ENCODE measurements at places on chromosomes 2 and 18.

DNA sequence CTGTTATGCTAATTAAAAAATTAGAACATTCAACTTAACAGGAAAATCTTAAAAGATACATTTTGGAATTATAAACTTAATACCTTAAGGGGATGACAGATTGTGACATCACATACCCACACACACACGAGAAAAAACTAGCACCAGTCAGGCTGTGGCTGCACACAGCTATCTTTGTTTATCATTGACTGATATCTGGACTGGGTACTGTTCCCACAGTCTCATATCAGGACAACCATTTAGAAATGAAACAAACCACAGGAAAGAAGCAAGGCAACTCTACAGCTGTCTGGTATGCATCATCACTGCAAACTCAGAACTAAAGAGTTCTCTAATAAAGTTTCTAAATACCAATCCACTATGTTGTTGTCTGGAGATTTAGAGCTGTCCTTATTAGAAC, 210.9 kb upstream of the SMAD7 start:
- peak; percentile 91 for DNase-seq

GRCh38 chr2:32064021-32064601, 755 bp downstream of the SPAST start:
- peak; percentile 7 for DNase-seq

DNA sequence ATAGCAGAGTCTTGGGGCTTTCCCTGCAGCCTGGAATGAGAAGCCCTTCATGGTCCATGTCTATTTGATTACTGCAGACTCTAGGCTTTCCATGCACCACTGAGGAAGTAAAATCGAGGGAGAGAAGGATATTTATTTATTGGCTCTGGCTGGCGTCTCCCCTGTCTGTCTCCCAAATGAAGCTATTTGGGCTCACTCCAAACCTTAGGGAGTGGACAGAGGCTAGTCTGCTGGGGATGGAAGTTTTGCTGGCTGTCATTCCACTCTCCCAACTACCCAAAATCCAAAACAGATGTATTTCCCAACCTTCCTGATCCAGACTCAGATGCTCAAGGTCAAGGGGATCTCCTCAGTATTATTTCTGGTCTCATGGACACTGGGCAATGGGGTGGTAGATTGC, 33.7 kb downstream of the TMEM17 start:
- no peak for DNase-seq

GRCh38 chr2:143132355-143132754, 3.1 kb downstream of the ARHGAP15 start:
- no peak for DNase-seq

DNA sequence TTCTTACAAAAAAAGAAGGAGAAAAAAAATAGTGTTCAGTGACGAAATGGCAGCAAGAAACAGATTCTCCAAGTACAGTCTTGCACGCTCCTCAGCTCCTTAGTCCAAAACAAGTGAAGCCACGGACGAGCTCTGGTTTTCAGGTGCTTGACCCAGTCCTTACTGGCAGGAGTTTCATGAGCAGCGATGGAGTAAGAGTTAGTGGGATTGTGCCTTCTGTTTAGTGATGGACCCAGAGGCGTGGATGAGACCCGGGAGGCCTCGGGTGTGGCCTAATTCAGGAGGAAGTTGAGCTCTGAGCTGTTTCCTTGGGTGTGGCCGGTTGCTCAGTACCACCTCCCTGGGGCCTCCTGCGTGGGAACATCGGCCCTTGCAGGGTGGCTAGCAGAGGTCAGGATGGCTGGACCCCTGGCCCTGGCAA, 52.0 kb downstream of the KIF5C start:
- no peak for DNase-seq

DNA sequence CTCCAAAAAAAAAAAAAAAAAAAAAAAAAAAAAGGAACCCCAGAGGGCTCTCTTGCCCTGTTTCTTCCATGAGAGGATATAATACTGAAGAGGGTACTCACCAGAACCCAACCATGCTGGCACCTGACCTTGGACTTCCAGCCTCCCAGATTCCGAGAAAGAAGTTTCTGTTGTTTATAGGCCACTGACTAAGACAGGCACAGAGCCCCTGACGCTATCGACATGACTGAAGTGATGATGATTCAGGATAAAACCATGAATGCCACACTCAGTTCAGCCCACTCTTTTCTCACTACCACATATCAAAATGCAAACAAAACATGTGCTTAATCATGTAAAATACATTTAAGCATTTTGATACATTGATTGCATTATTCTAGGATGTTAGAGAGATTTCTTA, 66.1 kb upstream of the CDCA7 start:
- DNase-seq = peak; percentile 92

- peak; percentile 54 for DNase-seq
Measured at GRCh38 chr2:232611559-232612218, 21.7 kb upstream of the EFHD1 start.

GRCh38 chr18:28771849-28772248, 594.9 kb upstream of the CDH2 start:
- no peak for DNase-seq

- no peak for DNase-seq
Measured at GRCh38 chr2:214652473-214652872, 157.0 kb downstream of the BARD1 start.

- no peak for DNase-seq
Measured at GRCh38 chr18:13399511-13399910, 181.0 kb downstream of the LDLRAD4 start.

- DNase-seq = no peak
Measured at GRCh38 chr2:184053326-184053725, 545.0 kb upstream of the ZNF804A start.

- DNase-seq = no peak
Measured at GRCh38 chr18:13221869-13222855, 3.6 kb downstream of the LDLRAD4 start.

DNA sequence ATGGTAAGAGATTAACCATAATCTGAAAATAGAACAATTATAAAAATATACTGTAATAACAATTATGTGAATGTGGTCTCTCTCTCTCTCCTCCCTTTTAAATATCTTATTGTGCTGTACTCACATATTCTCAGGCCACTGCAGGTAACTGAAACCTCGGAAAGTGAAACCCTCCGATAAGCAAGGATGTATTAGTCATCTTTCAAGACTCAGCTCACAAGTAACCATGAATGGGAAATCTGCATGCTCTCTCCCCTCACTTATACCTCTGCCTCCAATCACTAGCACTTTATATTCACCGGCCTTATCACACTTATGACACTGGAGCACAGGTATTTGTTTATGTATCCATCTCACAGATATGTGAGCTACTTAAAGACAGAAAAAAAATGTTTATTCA, 139.7 kb downstream of the LRP2 start:
- no peak for DNase-seq

DNA sequence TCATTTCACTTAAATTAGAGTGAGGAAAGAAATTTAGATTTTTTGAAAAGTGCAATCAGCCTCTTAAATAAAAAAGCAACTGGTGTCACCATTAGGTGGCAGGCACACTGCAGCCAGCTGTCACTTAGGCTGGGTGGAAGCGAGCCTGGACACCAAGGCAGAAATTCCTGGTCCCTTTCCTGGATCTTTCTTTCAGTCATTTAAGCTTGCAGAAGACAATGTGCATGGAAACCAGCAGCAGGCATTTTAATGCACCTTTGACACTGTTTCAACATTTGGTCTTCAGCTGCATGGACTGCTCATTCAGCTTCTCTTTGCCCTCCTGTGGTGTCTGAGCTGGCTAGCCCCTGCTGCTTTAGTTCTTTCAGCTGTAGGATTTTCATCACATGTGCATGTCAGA, 61.0 kb downstream of the AQP4 start:
- DNase-seq = no peak

- DNase-seq = peak; percentile 35
Measured at GRCh38 chr18:48640566-48641270, 101.9 kb downstream of the CTIF start.

GRCh38 chr2:72325592-72326422, 178.1 kb upstream of the CYP26B1 start:
- peak; percentile 6 for DNase-seq

DNA sequence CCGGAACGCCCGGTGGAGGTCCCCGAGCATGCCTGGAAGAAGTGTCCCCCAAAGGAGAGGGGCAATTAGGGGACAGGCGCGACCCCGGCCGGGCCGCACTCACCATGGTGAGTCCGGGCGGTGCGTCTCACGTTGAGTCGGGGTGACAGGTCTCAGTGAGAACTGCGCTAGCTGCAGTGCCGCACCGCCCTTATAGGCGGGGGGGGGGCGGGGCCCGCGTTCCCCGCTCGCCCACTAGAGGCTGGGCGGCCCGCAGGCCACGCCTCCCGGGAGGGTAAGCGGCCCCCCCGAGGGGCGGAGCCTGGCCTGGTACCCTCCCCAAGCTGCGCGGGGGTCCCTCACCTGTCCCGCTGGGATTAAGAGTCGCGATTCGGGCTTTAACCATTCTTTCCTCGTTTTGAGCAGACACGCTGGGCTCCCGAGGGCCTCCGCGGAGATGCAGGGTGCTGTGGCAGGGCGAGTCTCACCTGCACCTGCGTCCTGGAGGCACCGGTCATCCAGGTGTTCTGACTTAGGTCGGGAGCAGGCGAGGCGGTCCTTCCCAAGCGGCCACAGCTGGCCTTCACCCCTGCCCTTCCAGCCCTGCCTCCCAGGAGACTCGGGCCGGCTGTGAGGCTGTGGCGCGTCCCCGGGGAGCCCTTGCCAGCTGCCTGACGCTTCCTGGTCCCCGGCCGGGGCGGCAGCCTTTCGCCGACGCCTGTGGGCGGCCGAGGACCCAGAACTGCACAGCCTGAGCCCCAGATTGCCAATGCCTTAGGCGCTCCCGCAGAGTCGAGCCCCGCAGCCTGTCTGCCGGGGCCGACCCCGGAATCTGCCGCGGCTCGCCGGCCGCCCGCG, at the start of gene TUBA4A:
Gene TUBA4A, minus strand, starts transcription at position 166 of the 837 bp plus-strand sequence. Its CDS starts 60 bp downstream, at position 106.
- peak; percentile 32 for DNase-seq

- DNase-seq = no peak
Measured at GRCh38 chr18:75049455-75049789, 159.5 kb downstream of the PTGR3 start.

DNA sequence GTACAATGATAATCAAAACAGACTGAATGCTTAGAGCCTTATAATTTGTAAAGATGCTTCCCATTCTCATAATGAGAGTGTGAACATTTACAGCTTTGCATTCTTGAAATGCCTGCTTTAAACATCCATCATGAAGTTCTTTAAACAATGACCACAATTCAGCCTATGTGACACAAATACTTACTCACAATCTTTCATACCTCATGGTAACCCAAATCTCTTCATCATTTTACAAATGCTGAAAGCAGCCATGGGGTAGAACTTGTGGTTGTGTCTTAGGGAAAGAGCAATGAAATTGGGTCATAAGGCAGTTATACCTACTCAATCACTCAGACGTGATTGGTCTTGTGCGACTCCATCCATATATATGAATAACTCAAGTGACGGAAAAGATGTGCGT, 140.7 kb downstream of the RND3 start:
- DNase-seq = no peak

DNA sequence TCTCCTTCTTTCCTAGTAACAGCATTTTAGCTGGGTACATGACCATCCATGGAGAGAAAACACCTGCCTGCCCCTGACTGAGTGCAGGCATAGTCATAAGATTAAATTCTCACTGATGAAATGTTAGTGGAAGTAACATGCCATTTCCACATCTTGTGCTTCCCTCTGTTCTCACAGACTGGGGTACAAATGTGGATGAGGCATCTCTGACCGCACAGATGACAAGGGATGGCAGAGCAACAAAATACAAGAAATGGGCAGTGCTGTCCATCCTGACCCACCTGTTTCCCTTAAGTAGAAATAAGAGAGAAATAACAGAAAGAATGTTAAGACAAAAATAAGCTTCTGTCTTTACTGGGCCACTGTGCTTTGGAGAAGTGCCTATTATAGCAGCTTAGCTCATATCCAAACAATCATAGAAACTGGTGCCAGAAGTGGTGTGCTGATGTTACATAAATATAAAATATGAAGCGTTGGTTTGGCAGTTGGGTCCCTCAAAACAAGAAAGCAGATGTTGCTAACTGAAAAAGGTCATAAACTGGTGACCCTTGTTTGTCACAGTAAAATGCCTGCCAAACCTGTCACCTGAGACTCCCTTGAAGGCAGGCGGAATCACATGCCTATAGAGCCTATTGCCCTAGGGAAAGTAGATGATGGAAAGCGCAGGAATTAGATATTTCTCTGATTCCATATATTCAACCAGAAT, 72.4 kb upstream of the CCDC150 start:
- no peak for DNase-seq

- no peak for DNase-seq
Measured at GRCh38 chr2:241848761-241849615, 9.7 kb downstream of the PDCD1 start.

GRCh38 chr2:168948621-168949212, 47.6 kb downstream of the G6PC2 start:
- DNase-seq = no peak

DNA sequence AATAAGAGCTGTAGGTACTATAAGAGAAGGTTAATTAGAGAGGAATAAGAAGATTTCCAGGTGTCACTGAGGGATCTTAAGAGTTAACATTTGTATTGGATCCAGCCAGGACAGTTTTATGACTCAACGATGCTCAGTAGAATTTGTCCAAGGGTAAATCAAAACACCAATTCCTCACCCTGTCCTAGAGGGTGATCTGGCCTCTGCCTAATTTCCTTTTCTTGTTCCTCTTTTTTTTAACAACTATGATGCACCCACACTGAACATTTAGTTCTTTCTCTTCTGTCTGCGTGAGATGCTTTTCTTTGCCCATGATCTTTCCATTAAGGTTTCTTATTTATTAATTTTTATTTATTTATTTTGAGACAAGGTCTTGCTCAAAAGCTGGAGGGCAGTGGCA, 92.0 kb downstream of the PMS1 start:
- no peak for DNase-seq

DNA sequence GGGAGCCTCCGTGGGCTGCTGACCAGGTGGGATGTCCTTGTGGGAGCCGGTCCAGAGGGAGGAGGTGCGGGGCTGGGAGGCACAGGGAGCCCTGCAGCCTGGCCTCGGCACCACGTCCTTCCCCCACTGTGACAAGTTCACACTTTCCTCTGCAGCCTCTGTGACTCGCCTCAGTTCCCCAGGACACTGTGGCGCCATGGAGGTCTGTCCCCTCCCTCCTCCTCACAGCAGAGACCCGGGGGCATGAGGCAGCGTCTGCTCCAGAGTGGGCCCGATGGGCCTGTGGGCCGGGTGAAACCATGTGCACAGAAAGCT, 27.3 kb upstream of the KCNG2 start:
- no peak for DNase-seq

- no peak for DNase-seq
Measured at GRCh38 chr2:159262904-159263303, 23.6 kb downstream of the WDSUB1 start.

- DNase-seq = no peak
Measured at GRCh38 chr18:58105206-58105887, 61.3 kb downstream of the NEDD4L start.

- no peak for DNase-seq
Measured at GRCh38 chr18:36772241-36772723, 56.5 kb downstream of the TPGS2 start.

- no peak for DNase-seq
Measured at GRCh38 chr2:10508038-10508437, 59.9 kb upstream of the ODC1 start.

DNA sequence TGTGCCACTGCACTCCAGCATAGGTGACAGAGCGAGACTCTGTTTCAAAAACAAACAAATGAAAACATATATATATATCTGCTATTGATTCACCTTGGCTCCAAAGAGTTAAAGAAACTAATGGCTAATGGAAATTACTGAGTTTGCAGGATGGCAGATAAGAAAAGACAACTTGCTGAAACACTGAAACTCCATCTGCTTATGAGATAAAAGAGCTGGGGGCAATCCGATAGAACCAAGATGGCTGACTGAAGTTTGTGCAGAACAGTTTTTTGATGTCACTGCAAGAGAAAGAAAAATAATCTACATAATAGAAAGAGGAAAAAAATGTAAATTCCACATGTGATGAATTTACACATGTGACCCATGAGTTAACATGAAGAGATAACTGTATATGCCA, 88.2 kb downstream of the LRATD1 start:
- DNase-seq = no peak
